HuH-7.5 (cell line): ENCODE measurements at places on chromosomes 12 and 14.

DNA sequence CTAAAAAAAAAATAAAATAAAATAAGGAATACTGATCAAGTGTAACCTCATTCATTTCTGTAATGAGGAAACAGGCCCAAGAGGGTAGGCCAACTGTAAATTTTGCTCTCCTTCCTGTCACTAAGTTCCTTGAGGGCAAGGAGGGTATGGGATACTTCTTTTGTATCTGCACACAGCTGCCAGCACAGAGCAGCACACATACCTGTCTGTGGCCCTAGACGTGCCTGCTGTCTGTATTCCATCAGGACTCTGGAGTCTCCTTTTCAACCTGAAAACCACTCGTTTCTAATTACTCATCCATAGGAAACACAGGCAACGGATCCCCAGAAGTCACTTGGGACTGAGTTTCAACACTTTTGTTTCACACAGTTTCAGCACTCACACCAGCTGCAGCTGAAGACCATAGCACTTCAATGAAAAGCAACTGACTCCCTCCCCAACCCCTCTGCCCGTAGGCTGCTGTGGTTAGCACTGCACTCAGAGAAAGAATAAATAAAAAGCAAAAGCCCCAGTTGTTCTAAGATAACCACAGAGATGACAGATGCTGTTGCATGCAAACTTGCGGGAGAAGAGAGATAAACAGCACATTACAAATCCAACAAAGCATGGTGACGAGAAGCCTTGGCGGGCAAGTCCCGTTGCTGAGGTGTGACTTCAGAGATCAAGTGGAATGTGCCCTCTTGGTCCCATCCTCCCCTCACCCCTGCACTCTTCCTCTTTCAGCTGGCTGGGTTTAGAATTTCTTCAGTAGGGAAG lies 24.9 kb downstream of the CRACR2A start:
- no peak for DNase-seq

GRCh38 chr12:39846304-39846703 lies 226.7 kb upstream of the ABCD2 start:
- DNase-seq = no peak

- no peak for DNase-seq
These were observed at the start of gene GPR84 for GRCh38 chr12:54364413-54364812. Gene GPR84, minus strand, starts transcription at chr12:54364486. Its CDS starts 635 bp downstream, at chr12:54363851.

GRCh38 chr14:103317976-103318580 lies 16.0 kb upstream of the EIF5 start:
- DNase-seq = no peak

- peak; percentile 47 for DNase-seq
These were observed 127.3 kb downstream of the RFLNA start for GRCh38 chr12:124422142-124422569.

GRCh38 chr12:115044073-115044472 lies 360.1 kb upstream of the TBX3 start:
- DNase-seq = no peak

DNA sequence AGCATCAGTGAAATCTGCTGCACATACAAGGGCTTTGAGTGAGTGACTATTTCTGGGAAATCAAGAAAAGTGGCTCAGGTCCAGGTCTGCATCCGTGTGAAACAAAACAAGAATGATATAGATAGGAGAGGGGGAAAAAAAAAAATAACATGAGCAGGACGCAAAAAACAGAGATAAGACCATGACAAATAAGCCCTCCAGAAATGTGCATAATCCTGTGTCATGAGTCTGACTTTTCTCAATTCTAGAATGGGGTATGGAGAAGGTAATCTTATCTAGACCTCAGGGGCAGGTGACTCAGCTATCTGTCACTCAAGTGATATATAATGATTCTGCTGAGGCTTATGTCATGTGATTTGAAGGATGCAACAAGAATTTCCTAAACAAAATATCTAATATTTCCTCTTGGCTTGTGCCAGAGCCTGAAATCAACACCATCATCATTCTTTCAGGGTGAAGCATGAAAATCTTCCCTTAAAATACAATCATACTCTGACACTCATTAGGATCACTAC lies 250.0 kb downstream of the PHLDA1 start:
- no peak for DNase-seq

- DNase-seq = no peak
These were observed 54.9 kb downstream of the DIO3 start for GRCh38 chr14:101616202-101616601.

GRCh38 chr14:97517566-97518234 lies 720.5 kb downstream of the VRK1 start:
- DNase-seq = no peak

DNA sequence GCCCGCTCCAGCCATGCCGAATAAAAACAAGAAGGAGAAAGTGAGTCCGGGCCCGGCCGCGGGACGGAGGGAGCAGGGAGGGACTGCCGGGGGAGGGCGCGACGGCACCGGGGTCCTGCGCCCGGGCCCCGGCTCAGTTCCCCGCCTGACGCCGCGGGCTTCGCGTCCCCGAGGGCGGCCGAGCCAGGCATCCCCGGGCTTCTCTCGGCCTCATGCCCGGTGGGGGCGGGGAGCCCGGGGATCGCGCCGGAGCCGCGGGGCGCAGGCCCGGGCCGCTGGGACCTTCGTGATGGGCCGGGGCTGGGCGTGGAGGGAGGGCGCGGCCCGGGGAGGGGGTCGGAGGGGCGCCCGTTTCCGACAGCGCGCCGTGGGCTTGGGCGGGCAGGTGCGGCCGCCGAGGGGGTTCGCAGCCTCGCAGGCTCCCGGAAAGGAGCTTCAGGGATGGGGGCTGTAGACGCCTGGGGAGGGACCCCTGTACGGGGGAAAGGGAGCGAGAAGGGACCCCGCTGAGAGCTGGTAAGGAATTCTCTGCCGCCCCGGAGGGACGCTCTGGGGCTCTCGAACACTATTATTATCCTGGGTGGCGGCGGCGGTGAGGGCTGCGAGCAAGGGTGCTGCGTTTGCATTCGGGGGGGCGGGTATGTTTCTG lies 496 bp downstream of the PPP2R5C start:
- peak; percentile 47 for DNase-seq

- no peak for DNase-seq
These were observed 59.7 kb downstream of the CAPZA3 start for GRCh38 chr12:18797604-18798003.

DNA sequence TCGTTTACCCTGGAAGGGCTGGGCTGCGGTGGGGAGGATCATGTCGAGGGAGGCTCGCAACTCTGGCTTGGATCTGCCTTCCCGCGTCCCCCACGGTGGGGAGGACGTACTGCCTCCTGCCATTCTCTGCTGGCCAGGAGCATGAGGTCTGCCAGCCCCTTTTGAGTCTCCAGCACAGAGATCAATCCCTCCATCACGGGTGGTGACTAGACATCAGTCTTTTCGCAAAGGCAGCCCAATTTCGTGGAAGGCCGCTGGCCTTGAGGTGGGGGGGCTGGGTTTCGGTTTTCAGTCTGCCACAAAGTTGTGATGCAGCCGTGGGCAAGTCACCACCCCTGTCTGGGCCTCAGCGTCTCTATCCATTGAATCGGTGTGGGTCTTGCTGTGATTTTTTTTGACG lies 62.2 kb downstream of the PRMT8 start:
- no peak for DNase-seq

DNA sequence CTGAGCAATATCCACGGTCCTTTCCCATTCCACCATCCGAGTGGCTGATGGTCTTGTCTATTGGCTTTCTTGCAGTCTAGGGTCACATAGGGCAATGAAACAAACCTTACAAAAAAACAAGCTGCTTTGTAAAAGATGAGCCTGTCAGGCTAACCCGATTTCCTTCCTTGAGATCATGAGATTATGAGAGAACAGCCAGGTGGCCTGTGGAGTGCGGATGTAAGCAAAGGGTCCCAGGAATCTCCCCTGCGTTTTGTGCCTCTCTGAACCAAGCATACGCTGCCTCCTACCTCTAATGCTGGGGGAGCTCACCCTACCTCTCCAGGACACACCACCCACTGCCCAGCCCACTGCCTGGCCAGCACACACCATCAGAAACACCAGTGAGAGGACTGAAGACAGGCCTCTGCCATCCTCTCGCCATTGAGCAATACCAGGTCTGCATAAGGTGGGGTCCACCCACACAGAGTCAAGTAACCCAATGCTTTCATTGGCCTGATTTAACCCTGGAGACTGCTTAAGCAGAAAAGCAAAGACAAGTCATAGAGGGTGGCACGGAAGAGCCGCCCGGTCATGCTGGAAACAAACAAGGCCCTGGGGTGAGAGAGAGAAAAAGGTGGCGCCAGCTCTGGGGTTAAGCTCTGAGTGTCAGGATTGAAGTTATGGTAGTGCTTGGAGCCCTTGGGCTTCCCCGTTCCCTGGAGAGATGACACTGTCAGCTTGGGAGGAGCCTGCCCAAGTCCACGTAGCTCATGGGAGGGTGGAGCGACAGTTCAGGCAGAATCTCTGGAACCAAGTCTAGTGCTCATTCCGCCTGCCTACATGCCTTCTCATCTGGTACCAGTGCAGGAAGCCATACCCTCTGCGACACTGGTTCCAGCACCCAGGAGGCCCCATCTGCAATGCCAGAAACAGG lies 46.6 kb downstream of the CALM1 start:
- DNase-seq = no peak

DNA sequence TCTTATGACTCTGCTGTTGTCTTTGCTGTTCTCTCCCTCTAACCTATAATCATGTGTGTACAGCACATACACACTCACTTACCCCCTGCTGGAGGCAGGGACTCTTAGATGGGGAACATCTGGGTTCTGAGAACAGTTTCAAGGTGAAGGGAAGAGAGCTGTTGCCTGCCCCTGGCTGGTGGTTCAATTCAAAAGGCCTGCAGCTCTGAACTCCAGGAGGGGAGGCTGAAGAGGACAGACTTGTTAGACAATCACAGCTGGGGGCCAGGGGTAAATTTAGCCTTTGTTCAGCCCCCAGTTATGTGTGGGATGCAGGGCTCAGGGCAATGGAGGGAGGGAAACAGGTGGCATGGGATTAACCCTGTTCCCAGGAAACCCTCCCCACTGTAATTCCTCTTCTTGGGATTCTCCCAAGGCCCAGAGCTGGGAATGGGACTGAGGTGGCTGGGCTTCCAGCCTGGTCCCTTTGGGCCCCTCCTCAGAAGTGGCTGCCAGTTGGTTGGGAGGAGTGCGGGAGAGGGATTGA lies 1.9 kb downstream of the MYL6B start:
- no peak for DNase-seq

GRCh38 chr12:30286345-30286926 lies 409.2 kb downstream of the IPO8 start:
- no peak for DNase-seq

GRCh38 chr14:55026441-55026792 lies 482 bp downstream of the WDHD1 start:
- DNase-seq = no peak

GRCh38 chr12:66623455-66623854 lies 55.4 kb downstream of the GRIP1 start:
- no peak for DNase-seq

GRCh38 chr12:46187023-46187422 lies 81.8 kb downstream of the SLC38A1 start:
- no peak for DNase-seq

DNA sequence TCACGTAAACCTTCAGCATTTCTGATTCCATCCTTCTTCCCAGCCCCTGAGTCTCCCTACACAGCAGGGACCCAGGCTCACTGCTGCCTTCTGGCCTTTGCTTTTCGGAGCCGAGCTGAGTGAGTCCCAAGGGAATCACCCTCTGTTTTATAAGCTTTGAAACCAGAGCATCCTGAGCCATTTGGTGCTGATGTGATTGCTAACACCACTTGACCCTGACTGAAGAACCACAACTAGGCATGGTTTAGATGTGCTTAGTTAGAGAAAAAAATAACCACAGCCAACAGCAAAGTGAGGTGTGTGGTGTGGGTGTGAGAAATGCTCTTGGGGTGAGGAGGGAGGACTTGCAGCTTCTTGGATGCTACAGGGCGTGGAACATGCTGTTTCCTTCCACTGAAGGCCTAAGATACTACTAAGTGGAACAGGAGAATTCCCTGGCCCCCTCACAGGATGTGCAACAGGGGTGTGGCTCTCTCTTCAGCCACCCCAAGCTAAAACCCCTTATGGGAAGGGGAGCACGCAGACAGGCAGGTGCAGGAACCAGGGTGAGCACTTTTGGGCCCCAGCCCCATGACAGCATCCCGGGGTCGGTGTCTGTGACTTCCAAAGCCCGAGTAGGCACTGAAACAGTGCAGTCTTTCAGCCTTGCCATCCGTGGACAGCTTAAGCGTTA lies at the start of gene TC2N:
Gene TC2N, minus strand, starts transcription at position 221 of the 673 bp plus-strand sequence. CDS start 53,767 bp downstream, outside the sequence.
- DNase-seq = no peak

GRCh38 chr14:101502761-101503392 lies 58.4 kb upstream of the DIO3 start:
- DNase-seq = no peak

- no peak for DNase-seq
These were observed 43.5 kb upstream of the MAP1LC3B2 start for GRCh38 chr12:116515684-116516083.

GRCh38 chr14:44162197-44162596 lies 344.9 kb downstream of the FSCB start:
- DNase-seq = no peak

GRCh38 chr14:41235466-41235865 lies 371.2 kb upstream of the LRFN5 start:
- no peak for DNase-seq

GRCh38 chr12:101287357-101287756 lies 7.5 kb downstream of the UTP20 start:
- no peak for DNase-seq

GRCh38 chr12:69345742-69346141 lies 2.4 kb upstream of the LYZ start:
- DNase-seq = no peak

DNA sequence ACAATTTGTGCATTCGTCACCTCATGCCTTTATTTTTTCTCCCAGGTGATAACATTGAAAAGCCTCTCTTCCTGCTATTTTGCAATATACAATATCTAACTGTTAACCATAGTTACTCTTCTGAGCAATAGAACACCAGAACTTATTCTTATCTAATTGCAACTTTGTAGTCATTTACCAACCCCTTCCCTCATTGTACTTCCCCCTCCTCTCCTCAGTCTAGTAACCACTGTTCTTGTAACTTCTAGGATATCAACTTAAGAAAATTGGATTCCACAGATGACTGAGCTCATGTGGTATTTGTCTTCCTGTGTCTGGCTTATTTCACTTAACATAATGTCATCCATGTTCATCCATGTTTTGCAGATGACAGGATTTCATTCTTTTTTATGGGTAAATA lies 7.6 kb downstream of the MUCL1 start:
- DNase-seq = no peak

DNA sequence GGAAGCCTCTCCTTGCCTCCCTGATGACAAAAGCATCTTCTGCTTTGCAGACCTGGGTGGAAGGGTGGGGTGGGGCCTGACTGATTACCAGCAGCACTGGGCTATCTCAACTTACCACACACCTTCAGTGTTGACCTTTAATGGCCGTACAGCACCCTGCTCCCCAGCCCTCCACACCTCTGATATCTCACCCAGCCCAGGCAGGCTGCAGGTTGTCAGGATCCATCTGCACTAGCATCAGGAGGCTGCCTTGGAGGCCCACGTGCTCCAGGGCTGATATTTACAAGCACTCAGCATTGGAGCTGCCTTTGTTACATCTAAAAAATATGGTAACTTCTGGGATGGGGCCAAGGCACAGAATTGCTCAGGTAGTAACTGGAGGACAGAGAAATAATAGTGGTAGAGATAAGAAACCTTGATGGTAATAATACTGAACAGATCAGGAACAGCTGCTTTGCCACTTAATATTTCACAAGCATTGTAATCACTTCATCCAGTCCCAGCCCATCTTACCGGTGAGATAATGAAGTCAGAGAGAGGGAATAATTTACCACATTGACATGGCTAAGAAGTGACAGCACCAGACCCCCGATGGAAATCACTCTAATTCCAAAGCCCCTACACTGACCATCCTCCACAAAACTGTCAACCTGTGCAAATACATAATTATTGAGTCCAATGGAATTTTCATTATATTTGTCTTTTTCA lies 125.2 kb upstream of the RFLNA start:
- DNase-seq = no peak

- DNase-seq = no peak
These were observed 107.9 kb downstream of the PLCZ1 start for GRCh38 chr12:18629916-18630315.
